ENCODE measurements at places on chromosomes 2 and 18. TPM values are rescaled to one million over a fixed set of nuclear protein-coding genes. Genes with fewer than 3 reads are reported as not detected.

Gene RESP18
- not detected for total RNA-seq

Gene CYS1
- total RNA-seq = 0.19 TPM

Gene ATF2
- 42.4 TPM for total RNA-seq

Gene HRH4
- 0.24 TPM for total RNA-seq

Gene HTR2B
- 1.1 TPM for total RNA-seq

Gene OTOS
- total RNA-seq = 0.38 TPM

Gene NT5DC4
- 0.85 TPM for total RNA-seq

Gene LRRC30
- total RNA-seq = 0.14 TPM

Gene PDCD1
- total RNA-seq = 16.0 TPM

Gene DSG1
- 0.61 TPM for total RNA-seq

Gene DUSP2
- 60.0 TPM for total RNA-seq

Gene TGFA
- 1.6 TPM for total RNA-seq

Gene CD8A
- total RNA-seq = 181 TPM

Gene CFC1
- total RNA-seq = 11.4 TPM

Gene FAM124B
- 2.0 TPM for total RNA-seq

Gene NPAS2
- 3.0 TPM for total RNA-seq

Gene ING5
- total RNA-seq = 29.8 TPM

Gene SLC19A3
- total RNA-seq = 0.57 TPM

Gene ATP8B1
- total RNA-seq = 3.0 TPM

Gene KIAA2012
- 0.19 TPM for total RNA-seq

Gene GRHL1
- 1.2 TPM for total RNA-seq

Gene ATOH8
- total RNA-seq = 2.0 TPM

Gene FBLN7
- total RNA-seq = 6.0 TPM

Gene ACTR1B
- total RNA-seq = 44.1 TPM

Gene CRYBA2
- 0.14 TPM for total RNA-seq

Gene HJURP
- total RNA-seq = 29.7 TPM

Gene MPP4
- 0.05 TPM for total RNA-seq

Gene IL1RL1
- 1.1 TPM for total RNA-seq

Gene MTCL1
- total RNA-seq = 11.0 TPM

Gene ARHGAP15
- total RNA-seq = 182 TPM

Gene DSC3
- 6.9 TPM for total RNA-seq
